Mucosa of gallbladder (tissue), 1 donor: ENCODE measurements at places on chromosomes 13 and 19.

DNA sequence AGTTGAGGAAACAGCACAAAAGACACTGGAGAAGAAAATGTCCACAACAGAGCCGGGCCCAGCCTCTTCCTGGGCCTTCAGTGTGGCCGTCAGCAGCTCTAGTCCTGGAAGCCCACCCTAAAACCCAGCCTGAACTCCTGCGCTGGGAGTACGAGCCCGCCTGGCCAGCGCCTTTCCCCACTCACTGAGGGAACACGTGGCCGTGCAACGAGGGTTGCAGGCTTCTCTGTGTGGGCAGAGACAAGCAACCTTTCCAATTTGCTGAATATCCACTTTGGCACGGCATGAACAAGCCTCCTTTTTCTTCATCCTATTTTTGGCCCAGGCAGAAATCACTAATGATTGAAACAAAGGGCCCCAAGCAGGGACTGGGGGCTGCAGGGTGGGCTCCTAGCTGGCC is 89.2 kb downstream of the CRYL1 start:
- DNase-seq, result no peak

- DNase-seq, result peak; percentile 51
These were observed 13.2 kb upstream of the LHFPL6 start for GRCh38 chr13:39616087-39616694.

GRCh38 chr13:113144255-113144629 is 14.2 kb upstream of the PROZ start:
- no peak for DNase-seq

GRCh38 chr19:18294467-18294864 is 13.0 kb upstream of the JUND start:
- DNase-seq, result peak; percentile 76

GRCh38 chr13:40578055-40578454 is 88.4 kb downstream of the FOXO1 start:
- no peak for DNase-seq

GRCh38 chr19:10544242-10544752 is 593 bp downstream of the ATG4D start:
- peak; percentile 18 for DNase-seq

- DNase-seq, result no peak
These were observed 2590.1 kb downstream of the PCDH9 start for GRCh38 chr13:64640002-64640401.

DNA sequence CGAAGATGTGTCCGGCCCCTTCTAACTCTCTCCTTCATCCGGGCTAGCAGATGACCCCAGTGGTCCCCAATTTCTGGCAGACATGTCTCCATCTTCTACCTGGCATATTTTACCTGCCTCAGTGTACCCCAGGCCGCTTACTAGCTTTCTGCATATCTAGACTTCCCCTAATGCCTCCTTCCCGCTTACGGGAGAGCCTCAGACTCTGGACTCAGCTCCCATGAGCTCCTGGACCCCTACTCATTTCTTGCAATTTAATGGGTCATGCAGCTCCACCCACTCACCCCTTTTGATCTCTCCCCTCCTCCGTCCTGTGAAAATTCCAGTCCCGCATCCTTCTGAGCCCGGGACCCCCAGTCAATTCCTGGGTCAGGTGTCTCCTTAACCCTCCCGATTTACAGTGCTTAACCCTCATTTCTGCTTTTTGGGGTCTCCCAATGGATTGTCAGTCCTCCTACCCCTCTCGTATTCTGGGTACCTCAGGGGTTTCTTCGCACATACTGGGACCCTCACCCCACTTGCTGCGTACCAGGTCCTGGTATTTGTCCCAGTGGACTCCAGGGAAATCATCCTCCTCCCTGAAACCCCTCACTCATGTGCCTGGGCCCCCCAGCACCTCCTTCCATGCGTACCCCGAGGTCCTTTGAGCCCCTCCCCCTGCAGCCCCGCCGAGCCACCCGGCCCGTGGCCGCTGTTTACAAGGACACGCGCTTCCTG is 500 bp upstream of the JUNB start:
- no peak for DNase-seq

GRCh38 chr19:17541184-17541759 is 14.2 kb upstream of the COLGALT1 start:
- no peak for DNase-seq

- DNase-seq, result no peak
These were observed 17.8 kb upstream of the ATP12A start for GRCh38 chr13:24662195-24663088.

DNA sequence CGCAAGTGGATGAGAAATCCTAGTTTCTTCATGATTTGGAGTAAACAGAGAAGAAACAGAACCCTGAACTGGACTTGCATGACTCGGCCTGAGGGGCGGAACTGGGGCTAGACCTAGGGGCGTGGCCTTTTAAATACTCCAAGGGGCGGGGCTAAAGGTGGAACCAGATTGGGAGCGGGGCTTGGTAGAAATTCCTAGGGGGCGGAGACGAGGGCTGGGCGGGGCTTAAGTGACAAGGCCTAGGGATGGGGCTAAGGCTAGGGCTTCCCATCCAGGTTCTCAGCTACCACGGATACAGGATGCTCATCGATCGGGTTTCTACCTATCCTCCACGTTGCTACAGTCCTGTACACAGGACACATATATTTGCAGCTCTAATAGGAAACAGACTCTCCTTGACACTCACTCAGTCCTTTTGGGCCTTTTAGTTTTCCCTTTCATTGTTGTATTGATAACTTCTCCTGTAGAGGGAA is 372 bp upstream of the ZNF699 start:
- peak; percentile 91 for DNase-seq

DNA sequence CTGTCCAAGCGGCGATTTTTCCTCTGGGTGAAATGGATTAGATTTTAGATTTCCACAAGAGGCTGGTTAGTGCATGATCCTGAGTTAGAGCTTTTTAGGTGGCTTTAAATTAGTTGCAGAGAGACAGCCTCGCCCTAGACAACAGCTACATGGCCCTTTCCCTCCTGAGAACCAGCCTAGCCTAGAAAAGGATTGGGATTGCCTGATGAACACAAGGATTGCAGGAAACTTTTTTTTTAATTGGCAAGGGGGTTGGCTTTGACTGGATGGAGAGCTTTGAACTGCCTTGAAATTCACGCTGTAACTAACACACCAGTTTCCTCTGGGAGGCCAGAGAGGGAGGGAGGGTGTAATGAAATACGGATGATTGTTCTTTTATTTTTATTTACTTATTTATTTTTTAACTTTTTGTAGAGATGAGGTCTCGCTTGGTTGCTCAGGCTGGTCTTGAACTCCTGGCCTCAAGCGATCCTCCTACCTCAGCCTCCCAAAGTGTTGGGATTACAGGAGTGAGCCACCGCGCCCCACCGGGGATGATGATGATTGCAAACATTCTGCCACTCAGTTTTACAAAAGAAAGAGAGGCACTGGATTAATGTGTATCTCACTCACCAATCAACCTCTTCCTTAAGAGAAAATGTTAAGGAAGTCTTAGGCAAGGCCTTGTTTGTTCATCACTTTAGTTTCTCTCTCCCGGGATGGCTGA is 1.9 kb downstream of the LDLR start:
- no peak for DNase-seq
